Vagina (tissue), 2 donors: ENCODE measurements at places on chromosomes 5 and 9. TPM values are rescaled to one million over a fixed set of nuclear protein-coding genes. Genes with fewer than 3 reads are reported as not detected.

GRCh38 chr5:4758550-4758949 lies 381.6 kb upstream of the ADAMTS16 start:
- H3K4me1 ChIP-seq = no peaks in the 10 kb centered on the region
- H3K4me3 ChIP-seq = no peak overlapping the region
- no peak for DNase-seq

- no peaks in the 10 kb centered on the region for H3K27me3 ChIP-seq
- H3K27ac ChIP-seq = no peak overlapping the region
- no peaks in the 10 kb centered on the region for H3K36me3 ChIP-seq
- H3K4me1 ChIP-seq = no peaks in the 10 kb centered on the region
- DNase-seq = no peak
Measured at GRCh38 chr9:127686461-127687393, 20.1 kb upstream of the CFAP157 start.

DNA sequence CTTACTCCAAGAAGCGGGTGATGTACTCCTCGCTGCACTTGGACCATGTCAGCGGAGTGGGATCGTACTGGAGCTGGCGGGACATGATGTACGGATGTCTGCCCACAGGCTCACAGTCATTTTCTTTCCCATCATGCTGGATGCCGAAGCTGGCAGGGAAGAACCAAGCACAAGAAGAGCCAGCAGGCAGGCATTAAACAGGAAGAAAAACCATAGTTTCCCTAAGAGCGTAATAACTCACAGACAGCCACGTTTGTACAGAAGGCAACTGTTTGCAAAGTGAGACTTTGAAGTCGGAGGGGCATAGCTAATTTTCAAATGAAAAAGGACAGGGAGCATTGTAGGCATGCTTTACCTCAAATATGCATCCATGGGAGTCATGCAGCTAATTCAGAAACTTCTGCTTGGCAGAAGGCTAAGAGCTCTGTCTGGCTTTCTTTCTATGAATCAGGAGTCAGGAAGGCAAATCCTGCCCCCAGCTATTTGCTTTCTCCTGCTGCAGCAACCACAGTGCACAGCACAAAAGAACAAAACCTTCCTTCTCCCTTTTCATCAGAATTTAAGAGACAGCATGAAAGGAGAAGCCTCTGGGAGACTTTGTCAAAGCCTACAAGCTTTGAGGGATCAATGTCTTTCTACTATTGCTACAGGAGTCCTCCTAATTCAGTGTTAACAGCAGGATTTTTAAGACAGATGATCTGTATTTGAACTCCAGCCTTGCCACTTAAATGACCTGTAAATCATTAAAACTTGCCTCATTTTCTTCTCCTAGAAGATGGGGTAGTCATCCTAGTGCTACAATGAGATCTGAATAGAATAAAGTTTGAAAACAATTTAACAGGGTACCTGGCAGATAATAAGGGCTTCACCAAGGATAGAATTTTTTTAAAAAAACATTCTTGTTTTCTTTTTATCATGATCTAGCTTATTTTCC lies 209.1 kb downstream of the TARS1 start:
- no peak overlapping the region for H3K4me3 ChIP-seq
- H3K27ac ChIP-seq = no peak overlapping the region
- H3K27me3 ChIP-seq = no peaks in the 10 kb centered on the region
- DNase-seq = no peak

Gene SLC36A3
- total RNA-seq = not detected

Gene IRX1
- not detected for total RNA-seq

Gene GRIN1
- 0.74 TPM for total RNA-seq

Gene LHX3
- total RNA-seq = not detected

DNA sequence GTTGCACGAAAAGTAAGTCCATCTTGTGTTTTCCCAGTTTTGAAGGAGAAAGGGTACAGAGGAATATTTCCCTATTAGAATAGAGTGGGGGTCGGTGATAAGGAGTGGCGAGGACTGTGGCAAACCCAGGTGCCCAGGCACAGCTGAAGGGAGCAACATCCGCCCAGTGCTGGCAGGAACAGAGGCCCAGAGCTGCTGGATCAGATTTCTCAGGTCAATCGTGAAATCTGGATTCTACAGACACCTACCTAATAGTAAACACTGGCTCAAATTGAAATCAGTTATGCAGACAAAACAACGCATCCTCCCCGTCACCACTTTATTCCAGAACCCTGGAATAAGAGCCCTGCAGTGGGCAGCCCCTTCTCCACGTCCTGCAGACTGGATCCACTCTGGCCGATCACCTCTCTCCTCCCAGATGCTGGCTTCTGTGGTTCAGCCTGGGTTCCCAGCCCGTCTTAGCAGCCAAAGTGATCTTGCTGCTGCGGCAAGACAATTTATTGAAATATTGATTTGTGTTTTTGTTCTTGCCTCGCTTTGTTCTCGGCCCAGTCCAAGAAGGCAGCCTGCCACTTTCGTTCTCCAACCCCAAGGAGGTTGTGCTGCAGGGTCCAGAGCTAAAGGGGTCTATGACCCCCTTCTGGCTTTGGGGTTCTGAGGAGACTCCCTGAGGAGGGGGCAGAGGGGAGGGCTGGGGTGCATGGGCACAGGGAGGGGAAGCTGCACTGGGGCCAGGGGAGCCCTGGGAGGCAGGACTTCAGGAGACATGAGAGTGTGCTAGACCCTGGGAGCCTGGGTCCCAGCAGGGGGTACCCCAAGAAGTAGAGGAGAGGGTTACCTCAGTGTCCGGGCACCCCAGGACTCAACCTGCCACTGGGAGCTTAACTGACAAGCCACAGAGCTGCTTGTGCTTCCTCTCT lies 103.3 kb downstream of the ZNF354C start:
- H3K27ac ChIP-seq = no peak overlapping the region
- no peak overlapping the region for H3K4me3 ChIP-seq
- H3K27me3 ChIP-seq = no peaks in the 10 kb centered on the region
- no peaks in the 10 kb centered on the region for H3K36me3 ChIP-seq
- H3K4me1 ChIP-seq = peaks cover 13% of the 10 kb centered on the region

GRCh38 chr5:173513521-173513991 lies 102.9 kb downstream of the BOD1 start:
- no peaks in the 10 kb centered on the region for H3K36me3 ChIP-seq
- DNase-seq = no peak
- H3K4me3 ChIP-seq = no peak overlapping the region
- H3K4me1 ChIP-seq = no peaks in the 10 kb centered on the region

Gene NEUROG1
- not detected for total RNA-seq

GRCh38 chr5:180331647-180331950 lies 21.5 kb downstream of the GFPT2 start:
- H3K4me1 ChIP-seq = peaks cover 24% of the 10 kb centered on the region
- no peak overlapping the region for H3K4me3 ChIP-seq
- H3K27ac ChIP-seq = peak overlapping the region; percentile 65
- no peaks in the 10 kb centered on the region for H3K36me3 ChIP-seq
- H3K27me3 ChIP-seq = no peaks in the 10 kb centered on the region

DNA sequence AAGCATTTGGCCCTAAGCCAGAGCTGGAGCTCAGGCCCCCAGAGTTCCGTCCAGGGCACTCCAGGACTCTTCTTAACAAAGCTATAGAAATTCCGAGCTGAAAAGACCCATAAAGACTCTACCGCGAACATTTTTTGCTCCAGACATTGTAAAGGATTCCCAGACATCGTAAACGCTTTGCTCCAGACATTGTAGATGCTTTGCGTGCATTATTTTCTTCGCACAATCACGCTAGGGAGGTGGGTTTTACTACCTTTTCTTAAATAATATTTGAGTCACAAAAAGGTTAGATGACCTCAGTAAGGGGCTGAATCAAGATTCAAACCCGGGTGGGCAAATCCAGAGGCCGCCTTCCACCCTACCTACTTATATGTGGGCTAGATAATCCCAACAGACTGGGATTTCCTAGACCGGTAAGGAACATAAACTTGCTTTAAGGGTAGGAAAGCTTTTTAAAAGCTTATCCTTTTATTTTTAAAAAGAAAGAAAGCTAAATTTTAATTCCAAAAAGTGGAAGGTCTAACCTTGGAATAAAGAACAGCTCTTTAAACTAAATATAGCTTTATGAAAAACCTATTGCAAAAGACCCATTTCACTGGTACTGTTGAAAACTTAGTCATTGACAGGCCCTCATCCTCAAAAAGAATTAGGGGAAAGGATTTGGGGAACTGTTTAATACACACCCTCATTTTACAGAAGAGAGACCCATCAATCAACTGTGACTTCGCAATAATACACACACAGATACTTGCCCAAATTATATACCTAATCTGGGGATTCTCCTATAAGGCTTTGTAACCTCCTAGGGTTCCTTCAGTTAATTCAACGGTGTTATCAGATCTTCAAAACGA lies 822 bp upstream of the TNIP1 start:
- peaks cover 86% of the 10 kb centered on the region for H3K4me1 ChIP-seq
- H3K27ac ChIP-seq = peak overlapping the region; percentile 99
- H3K4me3 ChIP-seq = peak overlapping the region; percentile 95
- no peaks in the 10 kb centered on the region for H3K36me3 ChIP-seq

Gene HMMR
- total RNA-seq = 9.3 TPM

GRCh38 chr9:79395755-79396154 lies 176.0 kb upstream of the TLE4 start:
- H3K27ac ChIP-seq = no peak overlapping the region
- H3K27me3 ChIP-seq = no peaks in the 10 kb centered on the region
- H3K4me1 ChIP-seq = no peaks in the 10 kb centered on the region
- no peak overlapping the region for H3K4me3 ChIP-seq
- no peak for DNase-seq

DNA sequence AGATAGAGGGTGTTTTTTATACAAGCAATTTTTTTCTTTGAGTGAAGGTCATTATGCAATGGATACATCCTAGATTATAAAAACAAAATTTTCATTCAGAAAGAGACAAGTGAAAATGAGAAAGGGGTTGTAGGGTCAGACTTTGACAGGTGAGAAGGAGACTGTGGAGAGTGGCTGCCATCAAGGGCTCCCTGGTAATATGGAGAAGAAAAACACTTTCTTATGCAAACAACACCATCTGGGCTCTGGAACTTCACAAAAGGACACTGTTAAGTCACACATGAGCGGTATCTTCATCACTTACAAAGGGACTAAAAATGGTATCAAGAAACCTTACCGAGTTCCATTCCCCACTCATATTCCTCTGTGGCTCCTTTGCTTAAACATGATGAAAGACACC lies 23.5 kb downstream of the C7 start:
- no peak for DNase-seq
- no peak overlapping the region for H3K4me3 ChIP-seq
- no peaks in the 10 kb centered on the region for H3K36me3 ChIP-seq
- H3K4me1 ChIP-seq = no peaks in the 10 kb centered on the region
- no peaks in the 10 kb centered on the region for H3K27me3 ChIP-seq

DNA sequence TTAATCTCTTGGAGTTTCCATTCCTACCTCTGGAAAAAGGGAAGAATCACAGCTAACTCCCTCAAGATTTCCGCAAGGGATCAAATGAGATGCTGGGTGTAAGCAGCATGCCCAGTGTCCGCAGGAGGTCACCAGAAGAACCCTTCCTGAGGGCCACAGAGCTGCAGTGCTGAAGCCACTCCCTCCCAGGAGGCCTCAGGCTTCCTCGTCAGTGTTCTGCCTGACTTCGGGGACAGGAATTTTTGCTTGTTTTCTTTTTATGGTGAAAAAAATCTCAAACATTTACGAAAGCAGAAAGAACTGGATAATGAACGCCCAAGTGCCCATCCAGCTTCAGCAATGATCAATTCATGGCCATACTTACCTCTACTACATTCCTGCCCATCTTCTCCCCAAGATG lies 183.0 kb downstream of the CDK5RAP2 start:
- H3K4me3 ChIP-seq = no peak overlapping the region
- no peaks in the 10 kb centered on the region for H3K36me3 ChIP-seq
- H3K27ac ChIP-seq = no peak overlapping the region
- H3K4me1 ChIP-seq = no peaks in the 10 kb centered on the region
- no peak for DNase-seq
- no peaks in the 10 kb centered on the region for H3K27me3 ChIP-seq
